Amygdala (tissue), 56 donors: ENCODE measurements at places on chromosomes 4 and X.

GRCh38 chr4:94545296-94545695 is 93.6 kb downstream of the PDLIM5 start:
- DNase-seq: no peak

GRCh38 chrX:41337140-41337539 is 3.2 kb downstream of the DDX3X start:
- DNase-seq: no peak

DNA sequence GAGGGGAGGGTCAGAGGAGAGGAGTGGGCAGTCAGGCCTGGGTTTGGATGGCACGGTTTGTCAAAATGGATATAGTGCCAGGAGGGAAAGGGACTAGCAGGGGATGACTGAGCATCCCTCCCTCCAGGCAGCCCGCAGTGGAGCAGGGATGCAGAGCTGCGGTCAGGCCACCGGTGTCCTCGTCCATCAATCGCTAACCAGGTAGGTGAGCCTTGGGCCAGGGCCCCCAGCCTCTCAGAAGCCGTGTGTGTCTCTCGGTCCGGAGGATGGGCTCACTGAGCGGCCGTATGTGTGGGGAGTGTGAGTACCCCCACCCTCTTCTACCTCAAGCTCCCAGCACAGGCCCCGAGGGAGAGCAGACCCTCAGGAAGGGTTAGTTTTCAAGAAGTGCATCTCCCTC is 538 bp upstream of the CYTL1 start:
- no peak for DNase-seq

DNA sequence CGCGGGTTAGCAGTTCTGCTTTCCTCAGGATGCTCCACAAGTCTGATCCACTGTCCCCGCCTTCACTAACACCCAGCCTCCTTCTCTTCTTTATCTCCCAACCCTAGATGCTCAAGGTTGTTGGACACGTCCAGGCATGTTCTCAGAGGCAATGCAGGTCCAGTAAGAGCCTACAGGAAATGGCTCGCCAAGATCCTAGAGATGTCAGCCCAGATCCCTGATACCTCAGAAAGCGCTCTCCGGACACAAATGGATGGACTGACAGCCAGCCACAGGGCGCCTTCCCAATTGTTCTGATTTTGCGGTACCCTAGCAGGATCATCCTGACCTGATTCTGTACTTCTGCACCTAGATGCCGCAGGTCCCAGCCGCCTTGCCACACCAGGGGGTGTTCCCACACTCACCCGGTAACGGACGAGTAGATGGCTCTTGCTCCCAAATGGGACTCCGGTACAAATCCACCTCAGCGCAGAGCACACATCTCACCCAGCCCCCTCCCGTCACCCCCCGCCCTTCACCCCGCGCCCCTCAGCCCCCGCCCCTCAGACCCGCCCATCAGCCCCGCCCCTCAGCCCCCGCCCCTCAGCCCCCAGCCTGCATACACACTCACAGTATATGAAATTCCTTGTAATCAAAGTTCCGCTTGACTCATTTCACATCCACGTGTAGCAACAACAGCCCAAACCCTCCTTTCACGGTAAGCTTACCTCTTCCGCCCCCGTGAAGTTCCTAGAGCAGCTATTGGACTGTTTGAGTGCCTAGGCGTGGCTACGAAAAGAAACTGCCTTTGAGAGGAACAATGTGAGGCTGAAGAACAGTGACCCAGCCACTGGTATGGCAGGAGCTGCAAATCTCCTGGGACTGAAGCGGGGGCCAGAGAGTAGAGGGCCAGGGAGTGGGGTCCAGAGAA is at the start of gene EDA2R:
TSS of gene EDA2R (minus strand) at position 488 of the 910 bp plus-strand sequence. CDS start 23,058 bp downstream, outside the sequence.
- DNase-seq: peak; percentile 1

GRCh38 chr4:22906045-22906444 is 213.3 kb downstream of the GBA3 start:
- no peak for DNase-seq

DNA sequence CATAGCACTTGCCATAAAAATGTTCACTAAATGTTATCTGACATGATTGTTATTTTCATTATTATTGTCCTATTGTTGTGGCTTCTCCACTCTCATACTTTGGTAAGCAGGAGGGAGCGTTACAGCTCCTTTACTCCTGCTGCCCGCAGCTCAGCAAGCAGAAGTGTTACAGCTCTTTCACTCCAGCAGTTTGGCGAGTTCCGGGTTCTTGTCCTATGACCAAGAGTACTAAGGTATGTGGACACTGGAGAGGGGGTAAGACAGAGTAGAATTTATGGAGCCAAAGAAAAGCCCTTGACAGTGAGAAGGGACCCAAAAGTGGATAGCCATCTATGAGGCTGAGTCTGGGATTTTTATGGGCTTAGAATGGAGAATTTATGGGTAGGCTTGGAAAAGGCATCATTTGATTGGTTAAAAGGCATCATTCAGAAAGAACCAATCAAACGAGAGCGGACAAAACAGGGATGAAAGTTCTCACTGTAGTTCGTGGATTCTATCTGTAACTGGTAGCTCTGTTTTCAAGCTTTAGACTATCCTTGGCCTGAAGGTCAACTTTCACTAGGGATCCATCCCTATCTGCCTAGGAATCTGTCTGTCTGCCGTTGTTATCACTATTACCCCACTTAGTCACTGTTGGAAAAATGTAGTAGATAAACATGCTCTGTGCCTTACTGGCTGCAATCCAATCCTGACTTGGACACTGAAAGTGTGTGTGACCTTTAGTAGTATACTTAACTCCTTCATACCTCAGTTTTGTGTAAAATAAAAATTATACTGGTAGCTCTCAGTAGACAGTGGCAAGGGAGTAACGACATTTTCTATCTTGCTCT is 545.6 kb upstream of the LCORL start:
- no peak for DNase-seq

GRCh38 chrX:11434607-11435006 is 141.4 kb downstream of the AMELX start:
- no peak for DNase-seq

GRCh38 chr4:132384709-132385108 is 764.4 kb upstream of the PCDH10 start:
- DNase-seq: no peak

DNA sequence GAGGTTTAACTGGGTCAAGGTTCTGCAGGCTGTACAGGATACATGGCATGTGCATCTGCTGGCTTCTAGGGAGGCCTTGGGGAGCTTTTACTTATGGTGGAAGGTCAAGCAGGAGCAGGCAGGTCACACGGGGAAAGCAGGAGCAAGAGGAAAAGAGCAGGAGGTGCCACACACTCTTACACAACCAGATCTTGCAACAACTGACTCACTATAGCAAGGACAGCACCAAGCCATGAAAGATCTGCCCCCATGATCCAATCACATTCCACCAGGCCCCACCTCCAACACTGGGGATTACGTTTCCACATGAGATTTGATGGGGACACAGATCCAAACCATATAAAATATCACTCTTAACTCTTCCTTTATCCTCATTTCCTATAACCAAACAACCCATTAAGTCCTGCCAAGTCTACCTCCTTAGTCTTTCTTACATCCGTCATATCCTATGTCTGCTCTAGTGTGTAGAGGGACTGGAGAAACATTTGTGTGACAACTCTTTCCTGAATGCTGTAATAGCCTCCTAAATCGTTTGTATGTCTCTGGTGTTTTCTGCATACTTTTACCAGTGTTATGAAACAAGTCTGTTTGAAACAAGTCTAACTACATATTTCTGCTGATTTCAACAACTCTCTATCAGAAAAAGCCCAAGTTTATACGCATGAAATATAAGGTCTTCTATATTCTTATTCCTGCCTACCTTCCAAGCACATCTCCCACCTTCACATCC is 8.3 kb upstream of the RAP2C start:
- DNase-seq: no peak

DNA sequence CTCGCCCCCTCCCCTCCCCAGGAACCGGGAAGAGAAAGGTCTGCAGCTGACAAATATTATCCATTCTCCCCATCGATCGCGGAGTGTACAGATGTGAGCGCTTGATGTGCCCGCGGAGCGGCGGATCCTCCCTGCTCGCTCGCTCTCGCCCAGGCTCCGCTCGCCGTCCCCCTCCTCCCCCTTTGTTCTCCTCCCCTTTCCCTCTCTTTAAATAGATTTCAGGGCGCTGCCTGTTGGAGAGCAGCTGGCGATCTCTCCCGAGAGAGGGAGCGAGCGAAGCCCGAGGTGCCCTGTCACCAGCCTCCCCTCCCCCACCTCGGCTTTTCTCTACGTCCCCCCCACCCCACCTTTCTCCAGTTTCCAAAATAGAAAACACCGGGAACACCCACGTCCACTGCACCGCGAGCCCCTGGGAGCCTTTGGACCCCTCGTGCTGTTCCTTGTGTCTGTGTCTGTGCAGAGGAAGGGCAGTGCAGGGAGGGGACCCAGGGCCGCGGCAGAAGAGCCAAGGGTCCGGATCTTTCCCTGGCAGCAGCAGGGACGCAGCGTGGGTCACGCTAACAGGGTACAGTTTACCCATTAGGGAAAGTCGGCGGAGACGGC is 56.6 kb upstream of the BCOR start:
- no peak for DNase-seq

- DNase-seq: no peak
Measured at GRCh38 chr4:74623041-74623440, 171.3 kb downstream of the BTC start.

- DNase-seq: no peak
Measured at GRCh38 chr4:55351824-55352223, 5.8 kb downstream of the SRD5A3 start.

DNA sequence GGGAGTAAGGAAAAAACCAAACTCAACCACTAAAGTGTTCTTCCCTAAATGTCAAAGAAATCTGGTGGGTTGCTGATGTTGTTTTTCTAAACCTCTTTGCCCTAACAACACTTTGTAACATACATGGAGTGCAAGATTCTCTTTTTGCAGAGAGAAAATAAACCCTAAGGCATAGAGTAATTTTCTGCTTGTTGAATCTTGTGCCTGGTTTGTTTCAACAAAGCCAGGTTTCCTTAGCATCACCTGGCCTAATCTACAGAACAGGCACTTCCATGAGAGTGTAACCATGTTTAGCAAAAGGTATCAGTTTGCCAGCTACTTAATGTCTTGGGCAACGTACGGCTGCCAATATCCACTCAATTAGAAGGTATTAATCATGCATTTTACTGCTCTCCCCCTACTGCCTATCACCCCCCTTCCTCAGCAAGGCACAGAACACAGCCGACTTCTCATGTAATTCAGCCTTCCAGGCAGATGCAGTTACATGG is 219.2 kb downstream of the MAML3 start:
- no peak for DNase-seq

GRCh38 chrX:33465137-33465536 is 253.8 kb upstream of the DMD start:
- no peak for DNase-seq
